ENCODE measurements at places on chromosomes 7 and 10.

DNA sequence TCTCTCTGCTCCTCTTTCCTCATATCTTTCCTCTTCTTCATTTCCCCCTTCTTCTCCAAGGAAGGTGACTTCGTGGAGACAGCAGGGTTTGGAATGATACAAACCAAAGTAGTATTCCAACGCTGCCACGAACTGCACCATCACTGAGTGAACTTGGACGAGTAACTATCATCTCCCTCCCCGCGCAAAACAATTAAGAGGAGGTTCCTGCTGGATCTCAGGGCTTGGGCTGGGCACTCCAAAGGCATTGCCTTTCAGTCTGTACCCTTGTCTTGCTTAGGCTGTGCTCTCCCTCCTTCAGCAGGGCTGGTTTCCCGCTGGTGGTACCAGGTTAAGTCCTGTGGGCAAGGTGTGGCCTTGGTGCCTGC is 790 bp upstream of the PITX3 start:
- no peak for DNase-seq

- DNase-seq: no peak
Observed at GRCh38 chr10:31949266-31949665, 20.6 kb upstream of the ARHGAP12 start.

DNA sequence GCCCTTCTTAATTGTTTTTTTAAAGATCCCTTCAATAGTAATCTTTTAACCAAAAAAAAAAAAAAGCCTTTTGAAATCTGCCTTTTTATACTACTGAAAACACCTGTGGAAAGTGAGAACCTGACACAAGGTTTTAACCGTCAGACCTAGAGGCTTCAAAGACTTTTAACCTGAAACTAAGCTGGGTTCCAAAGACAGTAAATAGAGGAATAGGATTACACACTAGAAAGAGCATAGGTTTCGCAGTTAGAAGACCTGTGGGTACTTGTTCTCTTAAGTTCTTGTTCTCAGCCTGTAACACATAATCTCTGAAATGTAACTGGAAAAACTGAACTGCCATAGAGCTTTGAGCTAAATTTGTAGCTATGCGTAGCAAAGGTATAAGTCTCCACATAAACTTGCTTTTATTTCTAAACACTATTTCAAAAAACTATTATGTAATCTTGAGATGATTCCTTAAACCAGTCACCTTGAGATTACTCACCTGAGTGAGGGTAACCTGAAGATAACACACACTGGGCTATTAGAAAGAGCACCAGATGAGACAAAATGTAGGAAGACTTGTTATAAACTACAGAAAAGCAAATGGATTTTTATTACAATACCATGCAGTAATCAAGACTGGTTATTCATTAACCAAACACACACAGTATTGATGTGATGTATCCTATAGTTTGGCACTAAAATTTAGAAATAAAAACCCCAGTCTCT is 196.6 kb upstream of the FRMD4A start:
- DNase-seq: no peak

DNA sequence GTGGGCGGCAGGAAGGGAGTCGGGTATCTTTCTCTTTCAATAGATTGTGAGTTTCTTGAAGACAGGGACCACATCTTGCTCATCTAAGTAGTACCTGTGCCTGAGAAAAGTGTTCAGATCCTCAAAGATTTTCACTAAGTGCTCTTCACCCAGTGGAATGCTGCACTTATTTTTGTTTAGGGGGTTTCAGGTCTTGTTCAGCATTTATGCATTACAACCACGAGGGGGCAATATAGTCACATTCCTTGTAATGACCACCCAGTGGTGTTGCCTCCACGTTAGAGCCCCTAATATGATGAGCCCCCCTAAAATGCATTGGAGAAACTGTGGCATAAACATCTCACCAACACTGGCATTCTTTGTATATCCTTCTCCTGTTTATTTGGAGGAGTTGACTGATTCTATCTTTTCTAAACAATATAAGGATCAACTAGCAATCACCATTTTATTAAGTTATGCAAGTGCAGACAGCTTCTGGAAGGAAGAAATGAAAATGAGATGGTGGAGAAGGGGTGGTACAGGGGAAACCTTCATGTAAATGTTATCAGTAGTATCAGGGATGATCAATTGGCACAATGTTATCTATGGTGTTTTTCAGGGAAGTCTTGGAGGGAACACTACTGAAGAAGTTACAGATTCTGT is 3.1 kb upstream of the PAPSS2 start:
- DNase-seq: no peak

GRCh38 chr10:93917064-93917391 is 23.2 kb downstream of the SLC35G1 start:
- DNase-seq: no peak

DNA sequence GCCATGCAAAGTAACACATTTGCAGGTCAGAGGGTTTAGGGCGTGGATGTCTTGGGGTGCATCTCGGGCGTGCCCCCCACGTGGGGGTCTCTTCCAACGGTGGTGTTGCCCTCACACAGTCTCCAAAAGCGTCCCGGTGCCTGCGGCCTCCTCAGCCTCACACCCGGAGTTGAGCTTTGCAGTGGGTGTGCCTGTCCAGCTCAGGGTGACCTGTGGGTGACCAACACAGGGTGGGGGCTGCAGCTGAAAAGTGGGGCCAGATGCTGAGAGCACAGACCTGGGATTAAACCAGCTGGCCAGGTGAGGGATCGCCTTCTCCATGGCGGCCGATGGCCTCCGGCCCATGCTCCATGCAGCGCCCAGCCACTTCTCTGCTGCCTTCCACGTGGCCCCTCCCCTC is 63.1 kb downstream of the PWWP2B start:
- peak; percentile 12 for DNase-seq

GRCh38 chr10:62810156-62810902 is 5.8 kb downstream of the ADO start:
- no peak for DNase-seq

DNA sequence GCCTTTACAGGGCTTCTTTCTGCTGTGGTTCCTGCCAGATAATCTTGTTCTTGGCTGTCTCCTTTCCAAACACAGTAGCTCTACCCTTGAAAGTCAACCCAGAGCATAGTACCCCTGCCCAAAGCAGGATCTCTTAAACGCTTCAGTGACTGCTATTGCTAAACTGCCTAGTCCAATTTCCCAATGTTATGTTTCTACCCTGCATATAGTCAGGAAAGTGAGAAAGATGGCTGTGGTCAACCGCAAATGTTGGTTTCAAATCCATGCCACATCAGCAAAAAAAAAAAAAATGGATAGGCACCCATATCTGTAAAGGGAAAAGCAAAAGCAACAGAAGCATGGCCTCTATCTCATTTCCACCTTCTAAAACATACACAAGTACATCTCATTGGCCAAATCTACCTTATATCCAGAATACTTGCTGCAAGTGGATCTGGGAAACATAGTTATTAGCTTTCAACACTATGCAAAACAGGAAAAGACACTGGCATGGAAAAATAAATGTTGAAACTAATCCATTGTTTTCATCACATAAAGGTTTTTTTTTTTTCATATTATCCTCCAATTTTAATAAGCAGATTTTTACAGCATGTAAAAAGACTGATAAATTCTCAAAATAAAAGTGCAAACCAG is 59.8 kb downstream of the DNAJC1 start:
- no peak for DNase-seq
